NCI-H2029 (cell line): ENCODE measurements at places on chromosomes 13 and 19.

- DNase-seq: no peak
Observed at GRCh38 chr19:13016628-13017305, 21.5 kb downstream of the NFIX start.

DNA sequence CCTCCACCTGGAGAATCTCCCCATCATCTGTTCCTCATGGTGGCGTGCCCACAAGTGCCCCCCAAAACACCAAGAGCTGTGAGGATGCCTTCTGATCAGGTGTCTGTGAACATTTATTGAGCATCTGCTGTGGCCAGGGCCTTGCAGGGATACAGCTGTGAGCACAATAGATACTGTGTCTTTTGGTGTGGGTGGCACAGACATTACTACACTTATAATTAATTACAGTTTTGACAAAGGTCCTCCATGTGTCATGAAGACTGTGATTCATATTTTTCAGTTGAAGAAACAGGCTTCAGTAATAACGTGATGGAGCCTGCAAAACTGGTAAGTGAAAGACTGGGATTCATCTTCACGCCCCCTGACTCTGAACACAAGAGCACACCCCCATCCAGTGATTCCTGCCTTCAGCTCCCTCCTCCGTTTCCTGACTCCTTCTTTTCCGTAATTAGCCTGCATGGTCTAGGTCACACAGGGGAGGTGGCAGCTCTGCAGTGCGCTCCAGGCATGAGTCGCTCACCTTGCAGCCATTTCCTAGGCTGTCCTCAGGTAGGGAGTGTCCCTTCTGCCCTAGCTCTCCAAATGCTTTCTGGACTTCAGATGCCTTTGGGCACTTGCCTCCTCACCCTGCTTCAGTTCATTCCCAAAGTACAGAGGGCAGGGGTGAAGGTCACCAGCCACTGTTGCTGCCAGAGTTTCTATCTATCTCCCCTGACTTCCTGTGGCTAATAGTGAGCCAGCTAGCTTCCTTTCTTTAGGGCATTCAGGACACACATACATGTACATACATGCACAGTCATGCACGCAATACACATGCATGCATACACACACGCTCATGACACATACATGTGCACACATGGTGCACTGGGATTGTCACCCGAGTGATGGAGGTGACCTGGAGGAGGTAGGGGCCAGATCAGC is 66.5 kb downstream of the SIAH3 start:
- DNase-seq: no peak

- DNase-seq: no peak
Observed at GRCh38 chr13:111217641-111218040, 102.5 kb downstream of the ARHGEF7 start.

GRCh38 chr19:50739132-50739913 is 16.2 kb downstream of the CLEC11A start:
- no peak for DNase-seq

- DNase-seq: no peak
Observed at GRCh38 chr13:47396915-47397314, 500.1 kb upstream of the HTR2A start.

GRCh38 chr13:26112843-26113242 is 61.0 kb upstream of the SHISA2 start:
- DNase-seq: no peak

DNA sequence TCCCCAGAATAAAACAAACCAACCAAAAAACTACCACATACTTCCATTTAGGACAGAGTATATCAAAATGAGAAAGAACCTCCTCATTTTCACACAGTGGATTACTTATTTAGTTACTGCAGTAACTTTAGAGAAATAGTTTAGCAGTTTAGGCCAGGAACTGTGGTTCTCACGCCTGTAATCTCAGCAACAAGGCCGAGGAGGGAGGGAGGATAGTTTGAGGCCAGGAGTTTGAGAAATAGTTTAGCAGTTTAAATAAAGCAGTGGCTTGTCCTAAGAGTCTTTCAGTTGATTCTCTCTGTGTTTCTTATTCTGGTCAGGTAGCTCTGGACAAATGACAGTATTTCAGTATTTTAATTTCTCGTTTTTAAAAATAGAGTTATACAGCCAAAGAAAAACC is 9.4 kb downstream of the HMGB1 start:
- DNase-seq: no peak

GRCh38 chr19:1085676-1086442 is 9.3 kb downstream of the POLR2E start:
- no peak for DNase-seq

- DNase-seq: no peak
Observed at GRCh38 chr19:33878030-33878544, 81.4 kb downstream of the KCTD15 start.

GRCh38 chr13:99813336-99814095 is 158.1 kb downstream of the ZIC5 start:
- no peak for DNase-seq

- DNase-seq: peak; percentile 54
Observed at GRCh38 chr19:40609561-40610395, 8.6 kb downstream of the LTBP4 start.

DNA sequence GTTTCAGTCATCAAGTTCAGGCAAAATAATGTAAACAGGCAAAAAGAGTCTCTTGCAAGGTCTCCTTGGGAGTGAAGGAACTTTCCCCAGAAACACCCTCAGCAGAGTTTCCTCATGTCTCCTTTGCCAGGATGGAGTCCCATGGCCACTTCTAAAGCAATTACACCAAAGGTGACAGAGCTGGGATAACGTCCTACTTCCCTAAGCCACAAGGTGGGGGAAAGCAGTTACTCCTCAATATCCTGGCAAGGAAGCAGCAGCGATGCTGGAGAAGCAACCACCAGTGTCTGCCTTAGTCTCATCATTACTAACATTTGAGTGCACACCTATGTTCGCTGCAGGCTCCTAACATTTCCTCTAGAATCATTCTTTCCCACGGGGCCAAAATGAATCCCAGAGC is 88.6 kb downstream of the UBL3 start:
- no peak for DNase-seq

DNA sequence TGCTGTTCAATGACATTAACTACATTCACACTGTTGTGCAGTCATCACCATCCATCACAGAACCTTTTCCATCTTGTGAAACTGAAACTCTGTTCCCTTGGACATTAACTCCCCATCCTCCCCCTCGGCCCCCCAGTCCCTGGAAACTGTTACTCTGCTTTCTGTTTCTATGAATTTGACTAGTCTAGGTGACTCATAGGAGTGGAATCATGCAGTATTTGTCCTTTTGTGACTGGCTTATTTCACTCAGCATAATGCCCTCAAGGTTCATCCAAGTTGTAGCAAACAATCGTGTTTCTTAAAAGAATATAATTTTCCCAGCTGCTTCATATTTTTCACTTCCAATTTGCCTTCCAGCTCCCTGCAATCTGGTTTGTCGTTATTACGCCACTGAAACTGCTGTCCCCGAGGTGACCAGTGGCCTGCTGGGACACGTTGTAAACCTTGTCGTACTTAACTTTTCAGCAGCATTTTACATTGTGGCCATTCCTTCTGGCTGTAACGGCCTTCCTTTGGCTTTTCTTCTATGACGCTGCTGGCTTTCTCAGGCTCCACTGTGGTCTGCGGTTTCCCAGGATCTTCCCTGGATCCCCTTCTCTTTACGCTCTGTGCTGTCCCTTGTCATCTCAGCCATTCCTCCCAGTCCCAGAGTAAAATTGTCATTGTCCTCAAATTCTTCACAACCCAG is 74.0 kb downstream of the DHRS12 start:
- DNase-seq: no peak

DNA sequence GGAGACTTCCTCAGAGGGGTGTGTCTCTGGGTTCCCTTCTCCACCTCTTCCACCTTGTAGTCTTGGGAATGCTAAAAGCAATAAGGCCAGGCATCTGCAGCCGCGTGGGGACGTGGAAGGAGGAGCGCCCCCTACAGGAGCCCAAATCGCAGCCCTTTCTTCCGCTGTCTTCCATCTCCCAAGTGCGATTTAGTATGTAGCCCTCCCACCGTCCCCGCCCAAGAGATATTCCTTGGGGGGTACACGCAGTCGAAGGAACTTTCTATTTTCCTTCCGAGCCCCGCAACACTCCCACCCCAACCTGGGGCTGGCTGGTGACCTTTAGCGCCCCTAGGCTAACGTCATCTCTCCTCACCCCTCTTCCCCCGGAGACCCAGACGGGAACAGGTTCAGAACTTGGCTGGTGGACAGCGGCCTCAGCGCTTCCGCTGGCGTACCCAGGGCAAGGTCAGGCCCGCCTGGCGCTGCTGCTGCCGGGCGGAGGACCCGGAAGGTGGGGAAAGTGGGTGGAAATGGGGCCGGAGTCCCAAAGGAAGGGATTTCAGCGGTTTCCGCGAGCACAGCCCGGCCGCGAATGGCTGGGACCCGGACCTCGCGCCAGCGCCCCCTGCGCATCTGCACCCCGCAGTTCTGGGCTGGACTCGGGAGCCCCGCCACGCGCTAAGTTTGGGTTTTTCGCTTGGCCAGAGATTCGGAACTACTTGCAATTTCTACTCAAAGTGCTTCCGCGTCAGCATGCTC is 2.1 kb upstream of the PCDH8 start:
- peak; percentile 31 for DNase-seq

- no peak for DNase-seq
Observed at GRCh38 chr13:46572752-46573431, 19.9 kb downstream of the LRCH1 start.

- DNase-seq: no peak
Observed at GRCh38 chr19:49326165-49326704, 1.2 kb upstream of the SLC6A16 start.

- no peak for DNase-seq
Observed at GRCh38 chr13:76647550-76647949, 238.7 kb downstream of the KCTD12 start.

DNA sequence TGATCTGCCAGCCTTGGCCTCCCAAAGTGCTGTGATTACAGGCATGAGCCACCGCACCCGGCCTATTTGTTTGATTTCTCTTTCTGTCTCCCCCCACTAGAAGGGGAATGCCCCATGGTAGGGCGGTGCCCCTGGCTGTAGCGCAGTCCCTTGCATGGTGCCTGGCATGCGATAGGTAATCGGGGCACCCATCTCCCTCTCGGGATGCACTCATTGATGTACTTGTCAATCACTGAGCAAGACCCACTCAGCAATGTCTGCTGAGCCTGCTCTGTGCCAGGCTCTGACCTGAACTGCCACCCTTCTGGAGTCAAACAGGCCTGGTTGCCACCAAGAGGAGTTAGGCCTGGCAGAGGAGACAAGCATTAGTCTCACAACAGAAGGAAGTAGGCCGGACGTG is 19.8 kb downstream of the DNM2 start:
- DNase-seq: no peak

DNA sequence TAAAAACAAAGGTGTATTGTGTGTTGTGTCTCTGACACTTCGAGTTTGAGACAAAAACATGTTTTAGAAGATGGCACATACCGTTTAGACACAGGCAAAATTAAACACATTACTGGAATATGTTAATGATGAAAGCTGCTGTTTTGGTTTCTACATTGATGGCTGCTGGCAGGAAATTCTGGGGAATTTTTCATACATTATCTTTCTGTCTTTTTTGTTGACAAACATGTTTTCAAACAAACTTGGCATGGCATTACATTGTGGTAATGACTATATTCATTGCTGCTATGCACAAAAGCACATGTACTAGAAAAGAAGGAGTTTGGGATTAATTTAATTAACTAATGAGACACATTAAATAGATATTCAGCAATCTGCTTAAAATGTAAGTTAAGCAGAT is 1187.6 kb downstream of the OLFM4 start:
- DNase-seq: no peak

DNA sequence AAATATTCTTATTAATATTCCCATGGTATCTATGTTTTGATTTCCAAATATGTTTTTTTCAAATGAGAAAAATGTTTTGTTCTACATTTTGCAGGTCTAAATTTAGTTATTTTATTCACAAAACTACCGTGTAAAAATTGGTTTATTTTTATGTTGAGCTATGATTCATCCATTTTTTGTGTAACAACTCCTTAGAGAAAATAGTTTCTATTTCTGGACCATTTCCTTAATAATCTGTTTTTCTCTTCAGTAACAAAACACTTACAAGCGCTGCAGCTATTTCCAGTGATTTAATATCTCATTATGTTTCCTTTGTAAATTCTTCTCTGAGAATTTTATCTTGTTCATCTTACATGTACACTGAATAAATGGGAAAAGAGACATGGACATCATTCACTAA is 550.7 kb upstream of the SLITRK5 start:
- DNase-seq: no peak

DNA sequence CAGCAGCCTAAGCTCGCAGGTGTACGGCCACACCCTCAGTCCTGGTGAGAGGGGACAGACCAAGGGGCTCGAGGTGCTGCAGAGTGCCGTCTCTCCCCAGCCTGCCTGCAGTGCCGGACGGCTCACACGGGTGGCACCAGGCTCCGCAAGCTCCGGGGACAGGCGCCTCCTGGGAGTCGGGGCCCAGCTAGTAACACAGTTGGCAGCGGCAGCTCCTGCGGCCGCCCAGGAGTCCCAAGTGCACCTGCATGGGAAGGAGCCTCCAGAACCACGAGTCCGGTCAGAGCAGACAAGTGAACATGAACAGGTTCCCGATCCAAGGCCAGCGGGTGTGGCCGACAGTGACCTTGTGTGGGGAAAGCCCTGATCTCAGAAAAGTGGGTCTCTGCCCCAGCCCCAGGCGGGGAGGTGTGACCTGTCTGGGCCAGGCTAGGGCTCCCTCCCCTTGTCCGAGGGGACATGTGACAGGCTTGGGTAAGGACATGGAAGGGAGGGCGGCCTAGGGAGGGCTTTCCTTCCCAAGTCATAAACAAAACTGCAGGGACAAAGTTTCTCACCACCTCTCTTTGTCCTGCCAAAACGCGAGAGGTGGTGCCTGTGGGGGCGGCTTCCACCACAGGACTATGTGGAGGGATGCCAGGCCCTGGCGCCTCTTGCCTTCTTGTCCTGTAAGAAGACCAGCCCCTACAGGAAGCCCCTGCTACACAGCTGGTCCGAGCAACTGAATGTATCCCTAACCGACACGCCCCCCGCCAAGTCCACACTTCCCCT is 46.5 kb downstream of the MLLT1 start:
- DNase-seq: no peak

DNA sequence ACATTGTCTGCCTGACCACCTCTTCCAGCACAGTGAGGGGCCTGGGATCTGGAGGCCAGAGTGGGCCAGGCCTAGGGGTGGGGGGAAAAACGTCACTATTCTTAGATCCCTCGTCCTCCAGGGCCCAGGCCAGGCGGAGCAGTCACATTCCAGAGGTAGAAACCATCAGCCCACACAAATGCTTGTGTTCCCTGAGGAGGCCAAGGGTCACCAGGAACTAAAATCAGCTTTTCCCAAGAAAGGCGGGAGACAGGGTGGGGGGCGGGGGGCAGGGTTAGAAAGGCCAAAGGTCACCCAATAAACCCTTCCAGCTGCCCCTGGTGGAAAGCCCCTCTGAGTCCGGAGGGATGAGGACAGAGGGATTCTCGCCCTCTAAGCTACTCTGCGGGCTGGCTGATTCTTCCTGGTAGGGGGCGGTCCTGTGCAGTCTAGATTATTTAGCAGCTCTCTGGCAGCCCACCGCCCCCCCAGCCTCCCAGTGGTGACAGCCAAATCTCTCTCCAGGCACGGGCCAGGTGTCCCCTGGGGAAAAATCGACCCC is 23.5 kb upstream of the CCL25 start:
- DNase-seq: no peak

DNA sequence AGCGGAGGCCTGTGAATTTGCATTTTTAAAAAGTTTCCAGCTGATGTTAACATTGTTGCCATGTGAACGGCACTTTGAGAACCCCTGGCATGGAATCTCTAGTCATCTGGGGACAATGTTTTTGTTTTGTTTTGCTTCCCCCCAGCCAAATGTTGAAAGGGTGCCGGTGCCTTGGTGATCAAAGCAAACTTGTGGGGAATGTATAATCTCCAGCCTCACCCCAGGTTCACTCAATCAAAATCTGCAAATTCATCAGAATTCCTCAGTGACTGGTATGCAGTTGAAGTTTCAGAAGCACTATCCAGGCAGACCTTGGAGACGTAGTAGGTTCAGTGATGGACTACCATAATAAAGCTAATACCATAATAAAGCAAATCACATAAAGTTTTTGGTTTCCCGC is 428.7 kb downstream of the MYO16 start:
- no peak for DNase-seq
